ENCODE measurements at places on chromosomes 12 and 14.

- DNase-seq, result no peak
Observed at GRCh38 chr12:121145221-121145620, 12.5 kb downstream of the P2RX7 start.

- DNase-seq, result no peak
Observed at GRCh38 chr14:24329736-24330135, 5.1 kb downstream of the ADCY4 start.

GRCh38 chr14:73283608-73284379 is 46.5 kb downstream of the PAPLN start:
- DNase-seq, result no peak

- no peak for DNase-seq
Observed at GRCh38 chr14:94671870-94672444, 59.8 kb downstream of the SERPINA3 start.

- no peak for DNase-seq
Observed at GRCh38 chr14:85039353-85039626, 490.7 kb upstream of the FLRT2 start.

GRCh38 chr14:93663317-93663716 is 125.0 kb downstream of the PRIMA1 start:
- no peak for DNase-seq

DNA sequence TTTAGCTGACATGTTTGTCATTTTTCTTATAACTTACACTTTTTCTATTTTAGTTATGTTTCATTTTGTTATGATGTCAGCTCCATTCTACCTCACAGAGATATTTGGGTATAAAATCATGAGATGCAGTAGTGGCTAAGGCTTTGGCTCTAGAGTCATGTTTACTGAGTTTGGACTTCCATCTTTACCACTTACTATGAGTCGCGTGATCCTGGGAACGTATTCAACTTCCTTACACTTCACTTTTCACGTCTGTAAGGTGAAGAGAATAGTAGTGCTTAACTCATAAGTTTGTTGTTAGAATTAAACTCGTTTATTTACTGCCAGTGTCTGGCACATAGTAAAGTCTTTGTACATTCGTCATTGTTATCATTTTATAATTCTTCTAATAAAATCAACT is 126.3 kb downstream of the ERC1 start:
- DNase-seq, result no peak

DNA sequence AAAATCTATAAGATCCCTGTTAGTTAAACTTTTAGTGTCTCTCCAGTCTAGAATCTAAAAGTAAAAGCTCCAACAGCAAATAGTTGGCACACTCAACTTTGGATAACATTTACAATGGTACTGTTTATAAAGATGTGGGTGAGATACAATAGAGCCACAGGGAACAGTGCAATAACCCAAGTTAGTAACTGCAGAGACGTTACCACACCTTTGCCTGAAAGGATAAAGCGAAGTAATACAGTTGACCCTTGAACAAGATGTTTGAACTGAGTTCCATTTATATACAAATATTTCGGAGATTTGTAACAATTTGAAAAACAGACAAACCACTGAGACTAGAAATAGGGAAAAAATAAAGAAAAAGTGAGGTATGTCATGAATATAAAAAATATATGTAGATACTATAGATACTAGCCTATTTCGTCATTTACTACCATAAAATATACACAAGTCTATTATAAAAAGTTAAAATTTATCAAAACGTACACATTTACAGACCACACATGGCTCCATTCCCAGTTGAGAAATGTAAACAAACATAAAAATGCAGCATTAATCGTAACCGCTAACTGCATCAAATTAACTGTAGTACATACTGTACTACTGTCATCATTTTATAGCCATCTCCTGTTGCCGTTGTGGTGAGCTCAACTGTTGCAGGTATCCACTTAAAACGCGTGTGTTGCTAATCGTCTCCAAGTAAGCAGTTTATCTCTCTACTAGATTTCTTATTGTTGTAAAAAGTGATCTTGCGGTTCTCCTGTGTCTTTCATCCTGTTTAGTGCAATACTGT is 56.5 kb upstream of the HIF1A start:
- DNase-seq, result no peak

DNA sequence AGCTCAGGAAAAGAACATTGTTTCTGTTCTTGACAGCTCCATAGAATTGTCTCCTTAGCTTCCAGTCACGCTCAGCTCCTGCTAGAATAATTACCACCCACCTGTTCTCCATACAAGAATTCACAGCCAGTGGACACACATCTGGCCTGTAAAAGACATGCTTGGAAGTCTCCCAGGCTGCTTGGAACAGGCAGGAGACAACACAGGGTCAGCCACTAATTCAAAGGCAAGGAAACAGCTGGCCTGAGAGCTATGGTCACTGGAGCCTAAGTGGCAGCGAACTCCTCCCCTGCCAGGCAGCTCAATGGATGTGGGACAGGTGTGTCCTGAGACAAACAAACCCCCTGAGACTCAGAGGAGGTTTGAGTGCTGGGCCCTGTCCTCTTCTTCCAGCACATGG is 22.9 kb upstream of the LTBP2 start:
- DNase-seq, result no peak

DNA sequence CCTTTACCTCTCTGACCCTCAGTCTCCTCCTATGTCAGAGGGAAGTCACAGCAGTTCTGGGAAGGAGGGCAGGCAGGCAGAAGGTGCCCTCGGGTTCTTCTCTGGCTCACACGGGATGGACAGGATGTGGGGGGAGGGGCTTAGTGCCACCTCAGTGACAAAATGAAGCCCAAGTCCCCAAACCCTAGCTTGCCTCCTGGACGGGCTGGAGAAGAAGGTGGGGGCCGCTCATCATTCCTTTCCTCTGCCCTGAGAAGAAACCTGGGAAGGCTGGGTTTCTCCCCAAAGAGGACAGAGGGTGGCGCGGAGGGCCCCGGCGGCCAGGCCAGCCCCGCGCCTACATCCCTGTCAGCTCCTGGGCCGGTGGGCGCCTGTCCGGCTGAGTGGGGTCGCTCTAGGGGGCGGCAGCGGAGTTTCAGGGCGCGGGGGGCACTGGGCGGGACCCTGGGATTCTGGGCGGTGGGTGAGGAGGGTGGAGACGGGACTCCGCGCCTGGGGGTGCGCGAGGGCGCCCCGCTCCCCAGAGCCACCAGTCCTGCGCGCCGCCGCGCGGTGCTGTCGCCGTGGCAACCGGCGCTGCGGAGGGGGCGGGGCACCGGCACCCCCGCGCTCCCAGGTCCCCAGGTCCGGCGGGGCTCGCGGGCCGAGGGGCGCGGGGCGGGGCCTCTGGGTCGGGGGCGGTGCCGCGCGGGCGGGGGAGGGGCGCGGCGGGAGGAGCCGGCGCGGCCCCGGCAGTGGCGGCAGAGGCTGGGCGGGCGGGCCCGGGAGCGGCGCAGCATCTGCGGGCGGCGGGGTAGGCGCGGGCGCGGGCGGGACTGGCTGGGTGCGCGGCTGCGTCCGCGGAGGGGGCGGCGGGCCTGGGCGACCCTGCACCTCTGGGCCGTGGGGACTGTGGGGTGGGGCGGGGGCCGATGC is at the start of gene TMEM121:
TSS of gene TMEM121 (plus strand) at position 723 of the 915 bp plus-strand sequence. CDS start 2,252 bp downstream, outside the sequence.
- DNase-seq, result no peak

GRCh38 chr12:12592930-12593329 is 18.7 kb upstream of the CREBL2 start:
- DNase-seq, result no peak

DNA sequence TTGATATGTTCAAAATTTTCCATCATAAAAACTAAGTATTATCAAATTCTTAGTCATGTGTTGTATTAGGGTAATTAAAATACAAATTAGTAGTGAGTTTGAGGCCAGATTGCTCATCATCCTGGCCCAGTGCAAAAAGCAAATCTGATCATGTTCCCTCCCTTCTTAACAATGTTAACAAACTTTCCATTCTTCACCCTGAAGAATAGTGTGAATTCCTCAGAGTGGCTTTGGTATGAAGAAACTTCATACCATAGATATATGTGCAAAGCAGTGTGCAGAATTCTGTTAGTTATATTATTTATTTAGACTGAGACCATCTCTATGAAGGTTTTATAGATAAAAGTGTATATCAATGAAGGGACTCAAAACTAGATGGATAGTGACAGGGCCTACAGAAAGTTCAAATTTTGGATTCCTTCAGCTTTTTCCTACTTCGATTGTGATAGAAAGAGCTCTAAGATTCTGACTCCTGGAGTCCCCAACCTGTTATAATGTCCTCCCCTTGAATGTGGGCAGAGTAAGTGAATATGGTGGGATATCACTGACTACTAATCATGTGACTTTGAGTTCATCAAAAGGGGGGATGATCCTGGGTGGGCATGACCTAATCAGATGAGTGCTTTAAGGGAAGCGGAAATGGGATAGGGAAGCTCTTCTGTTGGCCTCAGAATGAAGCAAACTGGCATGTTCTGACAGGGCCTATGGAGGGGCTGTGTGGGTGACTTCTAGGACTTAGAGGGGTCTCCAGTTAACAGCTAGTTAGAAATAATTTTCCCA is 271.4 kb downstream of the BTG1 start:
- DNase-seq, result no peak

DNA sequence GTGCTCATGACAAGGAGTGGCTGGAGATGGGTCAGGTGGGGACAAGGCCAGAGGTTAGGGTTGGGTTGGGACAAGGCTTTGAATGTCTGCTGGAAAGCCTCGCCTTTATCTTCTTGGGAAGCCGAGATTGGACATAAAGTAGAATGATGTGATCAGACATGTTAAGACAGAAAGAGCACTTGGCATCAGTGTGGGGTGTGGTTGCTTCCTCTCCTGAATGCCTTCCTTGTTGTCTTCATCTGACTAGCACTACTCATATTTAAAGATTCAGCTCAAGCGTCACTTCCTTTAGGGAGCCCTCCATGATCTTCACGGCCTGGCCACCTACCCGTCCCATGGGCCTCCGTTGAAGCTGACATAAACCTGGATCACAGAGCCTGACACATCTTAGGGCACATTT is 14.8 kb upstream of the C12orf75 start:
- no peak for DNase-seq

- DNase-seq, result no peak
Observed at GRCh38 chr12:54154681-54155186, 34.1 kb downstream of the SMUG1 start.

DNA sequence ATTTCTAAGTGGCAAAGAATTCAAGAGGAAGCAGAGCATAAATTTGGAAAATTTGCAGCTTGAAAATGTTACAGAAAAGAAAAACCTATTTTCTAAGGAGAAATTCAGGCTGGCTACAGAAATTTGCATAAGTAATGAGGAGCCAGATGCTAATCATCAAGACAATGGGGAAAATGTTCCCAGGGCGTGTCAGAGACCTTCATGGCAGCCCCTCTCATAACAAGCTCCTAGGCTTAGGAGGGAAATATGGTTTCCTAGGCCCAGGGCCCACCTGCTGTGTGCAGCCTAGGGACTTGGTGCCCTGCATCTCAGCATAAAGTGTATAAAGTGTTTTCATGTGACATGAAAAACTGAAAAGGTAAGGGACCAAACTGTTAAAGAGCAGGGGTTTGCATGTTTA is 1796.3 kb upstream of the FLRT2 start:
- no peak for DNase-seq

DNA sequence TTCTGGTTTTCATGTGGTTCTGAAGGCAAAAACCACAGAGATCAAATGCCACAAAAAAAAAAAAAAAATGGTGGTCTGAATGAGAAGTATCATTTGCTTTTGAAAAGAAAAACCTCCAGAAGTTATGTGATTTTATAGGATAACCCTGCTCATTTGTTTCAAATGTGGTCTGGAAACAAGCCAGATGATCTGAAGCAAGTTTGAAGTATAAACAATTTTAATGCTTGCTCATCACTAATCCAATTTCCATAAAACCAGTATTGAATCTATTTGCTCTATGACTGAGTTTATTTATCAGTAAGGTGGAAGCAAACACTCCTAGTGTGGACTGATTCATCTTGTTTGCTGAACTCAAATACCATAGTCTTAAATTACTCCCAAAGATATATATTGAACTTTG is 407.3 kb upstream of the FLRT2 start:
- DNase-seq, result no peak

GRCh38 chr14:58904776-58905175 is 267.0 kb downstream of the DACT1 start:
- DNase-seq, result no peak

- no peak for DNase-seq
Observed at GRCh38 chr12:133201888-133202287, 20.6 kb downstream of the ZNF268 start.

DNA sequence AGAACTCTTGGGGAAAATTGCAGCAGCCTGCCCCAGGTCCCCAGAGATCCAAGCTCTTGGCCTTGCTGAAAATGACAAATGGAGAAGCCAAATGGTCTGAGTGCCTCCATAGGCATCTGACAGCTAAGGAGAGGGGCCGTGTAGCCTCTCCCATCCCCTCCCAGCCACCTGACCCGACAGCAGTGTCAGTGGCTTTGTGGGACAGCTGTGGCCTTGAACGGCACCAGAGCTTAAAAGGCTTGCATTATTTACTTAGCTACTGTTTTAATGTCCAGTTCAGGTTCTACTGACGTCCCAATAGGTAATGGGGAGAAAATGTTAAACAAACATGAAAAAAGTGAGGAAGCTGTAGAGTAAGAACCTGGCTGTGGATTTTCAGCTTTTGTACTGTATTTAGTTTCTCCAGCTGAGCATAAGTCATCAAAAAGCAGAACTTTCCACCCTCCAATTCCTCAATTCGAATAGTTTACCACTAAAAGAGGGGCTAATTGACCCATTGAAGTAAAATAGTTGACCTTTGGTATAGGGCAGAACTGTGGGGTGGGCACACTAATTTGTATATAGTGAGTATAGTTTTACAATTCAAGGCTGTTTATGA is 50.0 kb downstream of the FOS start:
- DNase-seq, result no peak

DNA sequence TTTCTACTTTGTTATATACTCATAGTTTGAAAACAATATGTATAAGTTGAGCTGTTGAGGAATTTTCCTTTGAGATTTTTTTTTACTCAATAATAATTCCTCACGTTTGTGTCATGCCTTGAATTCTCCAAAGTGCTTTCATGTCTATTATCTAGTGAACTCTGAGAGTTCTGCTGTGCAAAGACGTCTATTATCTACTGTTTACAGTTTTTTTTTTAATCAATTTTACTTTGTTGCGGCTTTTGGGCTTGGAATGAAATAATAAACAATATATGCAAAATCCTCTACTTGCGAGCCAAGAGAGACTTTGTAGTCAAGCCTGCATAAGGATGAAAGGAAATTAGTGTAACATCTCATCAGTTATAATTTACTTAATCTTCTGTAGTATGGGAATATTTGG is 107.2 kb upstream of the FRMD6 start:
- DNase-seq, result no peak

DNA sequence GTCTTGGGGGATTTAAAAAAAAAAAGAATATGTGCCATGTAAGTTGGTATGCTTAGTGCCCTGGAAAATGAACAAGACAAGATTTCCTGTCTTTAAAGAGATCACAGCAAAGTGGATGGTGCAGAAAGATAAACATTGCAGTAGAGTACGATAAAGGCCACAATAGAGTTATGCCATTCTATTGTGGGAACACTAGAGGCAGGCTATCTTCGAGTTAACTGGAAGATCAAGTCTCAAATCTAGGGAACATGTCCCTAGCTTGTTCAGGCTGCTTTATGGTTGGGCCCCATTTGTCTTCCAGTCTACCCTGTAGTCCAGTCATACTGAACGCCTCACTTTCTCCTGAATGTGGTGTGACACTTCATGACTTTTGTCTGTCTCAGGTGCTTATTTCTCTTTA is 18.7 kb upstream of the CCT2 start:
- DNase-seq, result no peak

Measured in GM12864 (cell line).